ENCODE measurements at places on chromosomes 3 and 15.

- DNase-seq = no peak
These were observed 253.6 kb upstream of the MRPL3 start for GRCh38 chr3:131756405-131756804.

GRCh38 chr15:42036112-42036905 lies 15.5 kb upstream of the PLA2G4E start:
- DNase-seq = no peak

DNA sequence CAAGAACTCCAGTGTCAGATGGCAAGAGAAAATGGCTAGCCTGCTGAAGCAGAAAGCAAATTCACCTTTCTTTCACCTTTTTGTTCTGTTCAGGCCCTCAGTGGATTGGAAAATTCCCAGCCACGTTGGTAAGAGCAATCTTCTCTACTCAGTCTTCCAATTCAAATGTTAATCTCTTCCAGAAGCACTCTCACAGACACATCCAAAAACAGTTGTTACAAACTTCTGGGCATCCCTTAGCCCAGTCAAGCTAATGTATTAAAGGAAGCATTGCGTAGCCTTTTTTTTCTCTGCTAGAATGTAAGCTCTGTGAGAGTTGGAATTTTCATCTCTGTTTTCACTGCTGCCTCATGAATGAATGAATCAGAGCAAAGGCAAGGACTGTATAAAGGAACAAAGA lies 109.2 kb upstream of the ROBO2 start:
- peak; percentile 10 for DNase-seq

DNA sequence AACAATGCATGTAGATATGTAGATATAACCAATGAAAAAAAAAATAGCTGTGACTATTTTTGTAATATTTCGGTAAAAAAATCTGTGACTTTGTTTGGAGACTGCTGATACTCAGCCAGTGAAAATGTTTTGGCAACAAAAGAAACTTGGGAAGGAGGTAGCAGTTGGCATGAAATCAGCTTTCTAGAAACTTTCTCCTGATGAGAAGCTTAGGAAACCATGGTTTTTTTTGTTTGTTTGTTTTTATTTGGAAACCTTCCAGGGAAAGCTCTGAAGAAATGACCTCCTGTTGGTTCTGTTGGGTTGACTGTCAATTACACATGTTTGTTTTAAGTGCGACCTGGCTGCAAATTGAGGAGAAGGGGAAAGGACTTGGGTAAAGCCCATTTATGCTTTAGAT lies 445.9 kb downstream of the UNC13C start:
- DNase-seq = no peak

- peak; percentile 78 for DNase-seq
These were observed 56.4 kb downstream of the PRKCI start for GRCh38 chr3:170278627-170279026.

Measured in NCI-H2171 treated with DMSO at 0.1 percent for 48 hours (cell line).